ENCODE measurements at places on chromosomes 11 and 22.

DNA sequence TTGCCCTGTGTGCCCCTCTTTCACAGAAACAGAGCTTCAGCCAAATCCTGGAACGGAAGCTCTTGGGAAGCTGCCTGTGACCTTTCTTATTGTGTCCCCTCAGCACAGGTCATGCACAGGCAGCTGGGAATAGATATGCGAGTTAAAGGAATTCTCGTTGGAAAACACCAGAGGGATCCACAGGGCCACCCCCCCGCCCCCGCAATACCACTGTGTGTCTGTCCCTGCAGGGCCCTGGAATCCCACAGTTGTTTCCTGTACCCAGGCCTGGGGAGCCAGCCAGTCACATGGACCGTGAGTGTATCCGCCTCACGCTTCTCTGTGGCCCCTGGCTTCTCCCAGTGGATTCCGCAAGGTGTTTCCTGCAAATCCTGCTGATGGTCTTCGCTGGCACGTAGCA lies 29.0 kb downstream of the TIMP3 start:
- H3K4me1 ChIP-seq = peaks cover 9% of the 10 kb centered on the region
- H3K36me3 ChIP-seq = no peaks in the 10 kb centered on the region
- no peak overlapping the region for H3K27ac ChIP-seq
- no peaks in the 10 kb centered on the region for H3K27me3 ChIP-seq

- H3K27ac ChIP-seq = no peak overlapping the region
- DNase-seq = no peak
- no peaks in the 10 kb centered on the region for H3K36me3 ChIP-seq
- no peaks in the 10 kb centered on the region for H3K27me3 ChIP-seq
Observed at GRCh38 chr11:128860571-128861361, 6.3 kb downstream of the KCNJ1 start.

- no peak overlapping the region for H3K4me3 ChIP-seq
- no peaks in the 10 kb centered on the region for H3K36me3 ChIP-seq
- H3K27me3 ChIP-seq = no peaks in the 10 kb centered on the region
- no peak overlapping the region for H3K27ac ChIP-seq
Observed at GRCh38 chr11:45193695-45194094, 47.3 kb downstream of the PRDM11 start.

- H3K36me3 ChIP-seq = no peaks in the 10 kb centered on the region
- H3K4me1 ChIP-seq = no peaks in the 10 kb centered on the region
- H3K4me3 ChIP-seq = no peak overlapping the region
Observed at GRCh38 chr11:38884145-38884865, 2286.3 kb upstream of the RAG2 start.

- H3K36me3 ChIP-seq = no peaks in the 10 kb centered on the region
- H3K4me3 ChIP-seq = no peak overlapping the region
- no peak for DNase-seq
- H3K27ac ChIP-seq = no peak overlapping the region
- H3K27me3 ChIP-seq = no peaks in the 10 kb centered on the region
- H3K4me1 ChIP-seq = no peaks in the 10 kb centered on the region
Observed at GRCh38 chr11:11442791-11443190, 89.7 kb upstream of the CSNK2A3 start.

DNA sequence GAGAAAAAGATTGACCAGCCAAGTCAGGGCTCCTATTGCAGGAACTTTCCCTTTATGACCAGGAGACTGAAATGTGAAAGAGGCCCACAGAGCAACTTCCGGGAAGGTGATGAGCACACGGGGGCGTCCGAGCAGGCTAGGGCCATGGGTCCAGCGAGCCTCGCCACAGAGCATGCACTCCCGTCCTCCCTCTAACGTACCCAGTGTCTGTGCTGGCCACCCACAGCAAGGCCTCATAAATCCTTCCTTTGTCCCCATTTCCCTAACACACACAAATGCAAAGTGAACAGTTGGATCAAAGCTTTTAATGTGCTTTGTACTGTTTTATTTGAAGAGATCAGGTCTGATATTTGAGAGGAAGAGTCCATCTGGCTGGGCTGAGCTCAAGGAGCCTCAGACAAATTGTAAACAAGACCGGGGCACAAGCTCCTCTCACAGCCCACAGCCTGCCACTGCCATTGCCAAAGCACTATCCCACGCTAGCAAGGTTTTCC lies 44.3 kb downstream of the BLID start:
- H3K36me3 ChIP-seq = no peaks in the 10 kb centered on the region
- no peak overlapping the region for H3K4me3 ChIP-seq
- H3K4me1 ChIP-seq = no peaks in the 10 kb centered on the region
- no peak for DNase-seq
- no peaks in the 10 kb centered on the region for H3K27me3 ChIP-seq
- no peak overlapping the region for H3K27ac ChIP-seq

GRCh38 chr11:76665172-76665571 lies 5.4 kb downstream of the LRRC32 start:
- no peak overlapping the region for H3K4me3 ChIP-seq
- no peaks in the 10 kb centered on the region for H3K36me3 ChIP-seq
- no peak overlapping the region for H3K27ac ChIP-seq
- no peak for DNase-seq

- H3K36me3 ChIP-seq = no peaks in the 10 kb centered on the region
- H3K4me3 ChIP-seq = no peak overlapping the region
Observed at GRCh38 chr11:69726019-69726418, 22.2 kb upstream of the FGF19 start.

DNA sequence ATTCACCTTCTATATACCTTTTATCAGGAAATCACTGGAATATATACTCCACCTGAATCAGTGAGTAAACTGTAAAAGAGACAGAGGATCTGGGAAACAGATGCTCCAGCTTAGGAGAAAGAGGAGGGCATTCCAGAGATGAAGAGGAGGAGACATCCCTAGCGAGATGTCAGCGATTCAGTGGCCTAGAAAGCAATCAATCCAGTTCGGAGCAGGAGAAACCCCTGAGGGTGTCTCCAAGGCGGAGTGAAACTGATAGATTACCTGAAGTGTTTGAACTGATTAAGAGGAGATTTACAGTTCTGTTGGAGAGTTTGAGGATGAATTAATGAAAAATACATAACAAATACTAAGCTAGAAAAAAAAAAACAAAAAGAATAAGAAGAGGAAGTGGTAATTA lies 24.5 kb upstream of the TNRC6B start:
- no peaks in the 10 kb centered on the region for H3K36me3 ChIP-seq
- 0 out of 2 replicates have a peak, but pooled peaks cover 4% of the 10 kb centered on the region for H3K4me1 ChIP-seq
- no peaks in the 10 kb centered on the region for H3K27me3 ChIP-seq
- no peak overlapping the region for H3K4me3 ChIP-seq
- no peak for DNase-seq
